Stimulated activated CD8-positive, alpha-beta memory T cell treated with anti-CD3 and anti-CD28 coated beads, Interleukin-7, amount 100 ng/mL, for 1 hour (primary cell): ENCODE measurements at places on chromosomes 4 and X.

DNA sequence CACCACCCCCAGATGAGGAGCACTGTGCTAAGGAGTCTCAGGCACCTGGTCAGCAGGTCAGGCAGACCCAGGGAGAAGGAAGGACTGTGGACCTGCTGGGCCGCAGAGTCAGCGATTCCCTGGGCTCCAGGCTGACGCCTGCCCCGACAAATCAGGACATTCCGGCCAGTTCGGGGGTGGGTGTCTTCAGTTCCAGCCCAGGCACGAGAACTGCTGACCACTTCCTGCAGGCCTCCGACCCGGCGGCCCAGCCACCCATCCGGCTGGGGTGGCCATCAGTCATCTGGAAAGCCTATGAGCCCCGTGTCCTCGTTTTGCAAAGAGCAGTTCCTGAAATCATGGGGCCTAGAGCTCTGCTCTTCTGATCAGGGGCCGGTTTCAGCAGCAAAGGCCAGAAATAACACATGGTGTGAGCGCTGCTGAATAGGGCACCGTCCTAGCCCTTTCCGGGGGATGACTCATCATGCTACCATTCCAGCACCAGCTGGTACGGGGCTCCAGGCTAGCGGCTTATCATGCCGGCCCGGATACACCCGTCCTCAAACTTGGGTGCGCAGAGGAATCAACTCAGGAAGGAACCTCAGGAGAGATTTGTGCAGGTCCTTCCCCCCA, 7.8 kb upstream of the SH3TC1 start:
- no peak for DNase-seq

- DNase-seq = no peak
These were observed 22.6 kb downstream of the LAMP2 start for GRCh38 chrX:120446498-120446897.

GRCh38 chr4:106186201-106186600, 129.8 kb downstream of the TBCK start:
- DNase-seq = no peak

DNA sequence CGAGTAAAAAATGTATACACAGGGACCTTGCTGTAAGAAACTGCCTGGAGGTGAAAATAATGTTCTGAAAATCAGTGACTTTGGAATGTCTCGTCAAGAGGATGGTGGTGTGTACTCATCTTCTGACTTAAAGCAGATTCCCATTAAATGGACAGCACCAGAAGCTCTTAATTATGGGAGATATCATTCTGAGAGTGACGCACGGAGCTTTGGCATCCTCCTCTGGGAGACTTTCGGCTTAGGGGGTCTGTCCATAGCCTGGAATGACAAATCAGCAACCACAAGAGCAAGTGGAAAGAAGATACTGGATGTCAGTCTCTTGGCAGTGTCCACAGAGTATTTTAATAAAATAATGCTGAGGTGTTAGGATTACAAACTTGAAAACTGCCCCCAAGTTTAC, 129.4 kb downstream of the THOC2 start:
- no peak for DNase-seq

GRCh38 chr4:128521648-128522111, 234.1 kb upstream of the PGRMC2 start:
- DNase-seq = no peak

GRCh38 chr4:102799816-102800215, 27.5 kb downstream of the UBE2D3 start:
- no peak for DNase-seq
